ENCODE measurements at places on chromosomes 5 and 9. TPM values are rescaled to one million over a fixed set of nuclear protein-coding genes. Genes with fewer than 3 reads are reported as not detected.

Gene PLAA
- total RNA-seq: 20.8 TPM

Gene SCGB3A2
- not detected for total RNA-seq

Gene SHROOM1
- total RNA-seq: 8.9 TPM

Gene TAS2R1
- not detected for total RNA-seq

Gene FKTN
- 13.5 TPM for total RNA-seq

Gene BARHL1
- not detected for total RNA-seq

Gene CDC20B
- total RNA-seq: not detected

Gene TCF7
- 0.34 TPM for total RNA-seq

Gene PCDHGB5
- 32.0 TPM for total RNA-seq

Measured in cardiac ventricle fibroblast (primary cell).